ENCODE measurements at places on chromosomes 16 and 17.

- DNase-seq: no peak
These were observed 132.4 kb downstream of the PRKCB start for GRCh38 chr16:23968176-23968575.

- no peak for DNase-seq
These were observed 208.7 kb downstream of the MAP2K4 start for GRCh38 chr17:12229335-12229734.

- no peak for DNase-seq
These were observed 436.7 kb downstream of the KIF2B start for GRCh38 chr17:54259476-54259875.

DNA sequence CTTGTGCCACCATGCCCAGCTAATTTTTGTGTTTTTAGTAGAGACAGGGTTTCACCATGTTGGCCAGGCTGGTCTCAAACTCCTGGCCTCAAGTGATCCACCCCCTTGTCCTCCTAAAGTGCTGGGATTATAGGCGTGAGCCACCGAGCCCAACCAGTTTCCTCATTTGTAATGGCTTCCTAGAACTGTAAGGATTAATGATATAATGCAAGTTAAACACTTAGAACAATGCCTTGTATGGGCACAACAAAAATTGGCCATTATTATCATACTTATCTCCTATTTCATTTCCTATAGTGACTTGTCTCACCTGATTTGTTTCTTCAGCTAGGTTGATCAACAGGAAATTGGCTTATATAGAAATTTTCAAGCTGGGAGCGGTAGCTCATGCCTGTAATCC is 14.1 kb downstream of the TUBD1 start:
- DNase-seq: no peak

- peak; percentile 87 for DNase-seq
These were observed 190.7 kb downstream of the FOXL1 start for GRCh38 chr16:86768999-86769398.

GRCh38 chr16:49377196-49377755 is 3.7 kb downstream of the C16orf78 start:
- DNase-seq: no peak

DNA sequence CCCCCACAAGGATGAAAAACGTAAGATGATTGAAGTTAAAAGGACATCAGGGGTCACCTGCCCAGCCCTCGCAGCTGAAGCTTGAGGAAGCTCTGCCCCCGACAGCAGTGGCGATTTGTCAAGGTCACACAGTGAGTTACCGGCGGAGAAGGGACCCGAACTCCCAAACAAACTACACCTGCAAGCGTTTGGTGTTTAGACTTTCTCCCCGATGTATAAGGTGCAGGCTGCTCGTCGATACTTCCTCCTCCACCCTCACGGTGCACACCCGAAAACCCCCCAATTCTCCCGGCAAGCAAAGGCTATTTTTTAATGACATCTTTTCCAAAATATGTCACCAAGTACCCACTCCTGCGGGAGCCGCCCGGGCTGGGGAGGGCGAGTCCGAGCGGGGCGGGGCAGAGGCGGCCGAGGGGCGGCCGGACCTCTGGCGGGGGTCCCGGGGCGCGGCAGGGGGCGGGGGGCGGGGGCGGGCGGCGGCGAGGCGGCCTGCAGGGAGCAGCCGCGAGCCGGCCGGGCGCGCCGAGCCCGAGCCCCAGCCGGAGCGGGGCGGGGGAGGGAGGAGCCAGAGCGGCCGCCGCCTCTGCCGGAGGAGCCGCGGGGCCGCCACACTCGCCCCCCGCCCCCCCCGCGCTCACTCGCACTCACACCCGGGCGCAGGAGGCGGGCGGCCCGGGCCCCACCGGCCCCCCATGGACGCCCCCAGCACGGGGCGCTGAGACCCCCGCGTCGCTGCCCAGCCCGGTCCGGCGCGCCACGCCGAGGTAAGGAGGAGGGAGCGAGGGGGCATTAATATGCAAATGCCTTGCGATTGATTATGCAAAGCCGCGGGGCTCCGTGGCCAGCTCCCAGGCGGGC is at the start of gene THRA:
Gene THRA (plus strand): TSS at position 637 of the 858 bp plus-strand sequence. CDS start 11,524 bp downstream, outside the sequence.
- peak; percentile 42 for DNase-seq

GRCh38 chr17:14011036-14011692 is 58.1 kb upstream of the COX10 start:
- no peak for DNase-seq

DNA sequence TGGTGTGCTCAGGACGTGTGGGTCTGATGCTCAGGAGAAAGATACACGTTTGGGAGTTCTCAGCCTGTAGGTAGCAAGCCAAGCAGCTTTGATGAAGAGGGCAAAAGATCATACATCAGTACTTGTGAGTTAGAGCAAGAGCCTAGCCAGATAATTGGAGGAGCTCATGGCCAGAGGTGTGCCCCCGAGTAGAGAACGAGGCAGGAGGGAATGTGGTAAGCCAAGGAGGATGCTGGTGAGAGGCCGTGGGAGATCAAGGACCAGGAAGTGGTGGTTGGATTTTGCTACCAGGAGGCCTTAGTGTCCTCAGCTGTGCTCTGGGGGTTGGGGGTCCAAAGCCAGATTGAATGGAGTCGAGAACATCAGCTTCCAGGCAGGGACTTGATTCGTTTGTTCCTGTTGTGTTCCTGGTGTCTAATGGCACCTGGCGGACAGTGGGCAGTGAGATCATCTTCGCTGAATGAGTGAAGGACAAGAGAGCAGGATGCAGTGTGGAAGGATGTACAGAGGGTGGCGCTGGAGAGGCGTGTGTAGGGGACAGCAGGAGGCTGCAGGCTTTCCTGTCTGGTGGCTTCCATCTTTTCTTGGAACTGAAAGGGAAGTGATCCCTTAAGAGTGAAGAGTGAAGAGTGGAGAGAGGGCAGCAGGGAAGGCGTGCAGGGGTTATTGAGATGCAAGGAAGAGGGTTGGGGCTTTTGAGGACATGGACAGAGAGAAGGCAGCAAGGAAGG is 11.6 kb downstream of the FBXL19 start:
- peak; percentile 56 for DNase-seq

GRCh38 chr16:5416013-5416412 is 318.4 kb upstream of the EEF2KMT start:
- no peak for DNase-seq

GRCh38 chr17:76268015-76268749 is 3.0 kb downstream of the UBALD2 start:
- DNase-seq: no peak

DNA sequence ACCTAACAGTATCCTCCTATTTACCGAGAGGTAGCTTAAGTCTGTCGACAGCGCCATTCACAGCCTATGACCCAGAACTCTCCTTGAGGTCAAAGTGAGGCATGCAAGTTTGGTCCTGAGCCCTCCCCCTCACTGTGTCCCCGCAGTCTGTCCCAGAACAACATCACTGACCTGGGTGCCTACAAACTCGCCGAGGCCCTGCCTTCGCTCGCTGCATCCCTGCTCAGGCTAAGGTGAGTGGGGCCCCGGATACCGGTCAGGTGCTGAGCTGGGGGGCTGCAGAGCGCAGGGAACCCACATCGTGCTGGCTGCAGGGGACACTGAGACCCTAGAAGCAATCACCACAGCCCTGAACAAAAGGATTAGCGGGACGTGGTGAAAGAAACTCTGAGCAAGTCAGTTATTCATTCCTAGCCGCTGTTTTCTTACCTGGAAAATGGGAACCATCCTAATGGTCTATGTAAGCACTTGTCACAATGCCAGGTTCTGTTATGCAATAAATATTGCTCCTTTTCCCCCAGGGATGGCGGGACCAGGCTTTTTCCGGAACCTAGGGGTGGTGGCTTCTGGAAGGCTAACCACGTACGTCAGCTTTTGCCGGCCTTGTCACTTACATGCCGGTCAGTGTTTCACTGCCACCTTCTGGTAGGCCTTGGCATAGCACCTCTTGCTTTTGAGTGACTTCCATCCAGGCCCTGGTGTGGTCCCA is 23.8 kb downstream of the DEXI start:
- peak; percentile 87 for DNase-seq

DNA sequence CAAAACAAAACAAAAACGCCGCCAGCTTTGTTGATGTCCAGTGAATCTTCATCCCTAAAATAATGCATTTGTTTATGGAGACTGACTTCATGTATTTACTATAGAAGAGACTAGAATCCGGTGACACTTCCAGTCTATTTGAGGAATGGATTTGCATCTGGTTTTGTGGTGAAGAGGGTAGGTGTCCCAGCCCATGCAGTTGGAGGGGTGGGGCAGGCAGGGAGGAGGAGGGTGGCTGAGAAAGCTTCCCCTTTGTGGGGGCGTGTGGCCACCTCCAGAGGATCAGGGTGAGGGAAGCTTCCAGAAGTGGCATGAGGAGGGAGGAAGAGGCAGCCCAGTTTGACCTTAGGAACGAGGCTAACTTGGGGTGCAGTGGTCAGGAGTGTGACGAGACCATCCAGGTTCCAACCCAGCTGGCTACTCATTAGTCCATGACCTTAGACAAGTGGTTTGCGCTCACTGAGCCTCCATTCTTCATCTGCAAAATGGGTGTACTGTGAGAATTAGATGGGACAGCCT is 69.5 kb downstream of the CMIP start:
- no peak for DNase-seq

- peak; percentile 91 for DNase-seq
These were observed 88.2 kb upstream of the HAS3 start for GRCh38 chr16:69017036-69017783.

DNA sequence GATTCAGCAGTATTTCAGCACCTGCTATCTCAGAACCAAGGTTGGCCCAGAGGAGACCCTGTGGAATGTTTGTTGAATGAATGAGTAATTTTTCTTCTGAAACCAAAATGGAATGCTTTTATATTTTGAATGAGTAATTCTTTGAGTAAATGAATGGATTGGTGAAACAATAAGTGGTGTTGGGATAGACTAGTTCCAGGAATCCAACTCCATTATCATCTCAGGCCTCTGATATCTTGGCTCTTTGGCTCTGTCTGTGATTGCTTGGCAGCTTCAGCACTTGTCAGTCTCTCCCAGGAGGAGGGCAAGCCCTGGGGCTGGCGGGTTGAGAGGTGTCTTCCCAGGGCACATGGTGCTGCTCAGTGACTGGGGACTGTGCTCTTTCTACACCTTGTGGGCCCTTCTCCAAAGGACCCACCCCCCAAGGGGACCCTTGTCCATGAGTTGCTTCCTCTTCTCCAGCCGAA is 284.4 kb upstream of the FOXF1 start:
- no peak for DNase-seq

- DNase-seq: no peak
These were observed 12.6 kb upstream of the GOSR2 start for GRCh38 chr17:46910179-46910927.

- no peak for DNase-seq
These were observed 16.2 kb downstream of the WWOX start for GRCh38 chr16:78115659-78116058.

DNA sequence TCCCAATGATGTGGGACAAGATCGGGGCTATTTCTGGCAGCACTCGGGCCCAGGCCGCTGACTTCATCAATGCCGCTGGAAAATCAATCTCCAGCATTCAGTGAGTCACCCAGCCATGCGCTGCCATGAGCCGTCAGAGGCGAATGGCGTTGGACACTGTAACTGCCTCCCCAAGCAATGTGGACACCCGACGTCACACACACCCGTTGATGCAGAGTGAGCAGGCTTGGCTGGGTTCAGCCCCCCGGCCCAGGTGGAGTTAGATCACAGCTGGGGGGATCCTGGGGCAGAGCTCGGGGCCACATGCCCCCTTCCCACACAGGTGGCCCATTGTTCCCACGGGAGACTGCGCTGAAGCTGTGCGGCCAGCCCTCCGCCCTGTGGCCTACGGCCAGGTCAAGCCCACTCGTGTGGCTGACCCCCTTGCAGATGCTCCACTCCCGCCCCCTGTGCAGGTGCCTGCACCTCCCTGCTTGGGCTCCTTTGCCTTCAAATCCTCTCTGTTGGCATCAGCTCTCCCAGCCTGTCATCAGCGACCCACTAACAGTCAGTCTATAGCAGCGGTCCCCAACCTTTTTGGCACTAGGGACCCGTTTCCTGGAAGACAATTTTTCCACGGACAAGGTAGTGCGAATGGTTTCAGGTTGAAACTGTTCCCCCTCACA is 89.9 kb downstream of the TBC1D16 start:
- no peak for DNase-seq

- DNase-seq: peak; percentile 37
These were observed 2.0 kb downstream of the RRAD start for GRCh38 chr16:66923247-66923731.

GRCh38 chr17:57677301-57677700 is 67.8 kb downstream of the CCDC182 start:
- DNase-seq: no peak

DNA sequence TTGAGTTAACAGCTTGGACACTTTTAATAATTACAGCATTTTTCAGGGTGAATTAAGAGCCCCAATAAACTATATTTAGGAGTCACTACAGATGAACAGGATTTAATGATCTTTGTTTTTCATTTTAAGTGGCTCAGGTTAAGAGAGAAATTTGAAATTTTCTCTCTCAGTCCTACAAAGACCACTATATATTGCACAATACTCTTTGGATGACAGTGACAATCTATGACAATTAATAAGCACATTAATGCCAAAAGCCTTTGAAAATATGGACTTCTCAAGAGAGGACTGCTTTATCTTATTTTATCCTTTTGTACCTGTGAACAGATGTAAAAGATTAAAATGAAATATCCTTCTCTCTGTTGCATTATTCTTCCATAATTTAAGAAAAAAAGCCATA is 151.1 kb upstream of the IRX5 start:
- no peak for DNase-seq

DNA sequence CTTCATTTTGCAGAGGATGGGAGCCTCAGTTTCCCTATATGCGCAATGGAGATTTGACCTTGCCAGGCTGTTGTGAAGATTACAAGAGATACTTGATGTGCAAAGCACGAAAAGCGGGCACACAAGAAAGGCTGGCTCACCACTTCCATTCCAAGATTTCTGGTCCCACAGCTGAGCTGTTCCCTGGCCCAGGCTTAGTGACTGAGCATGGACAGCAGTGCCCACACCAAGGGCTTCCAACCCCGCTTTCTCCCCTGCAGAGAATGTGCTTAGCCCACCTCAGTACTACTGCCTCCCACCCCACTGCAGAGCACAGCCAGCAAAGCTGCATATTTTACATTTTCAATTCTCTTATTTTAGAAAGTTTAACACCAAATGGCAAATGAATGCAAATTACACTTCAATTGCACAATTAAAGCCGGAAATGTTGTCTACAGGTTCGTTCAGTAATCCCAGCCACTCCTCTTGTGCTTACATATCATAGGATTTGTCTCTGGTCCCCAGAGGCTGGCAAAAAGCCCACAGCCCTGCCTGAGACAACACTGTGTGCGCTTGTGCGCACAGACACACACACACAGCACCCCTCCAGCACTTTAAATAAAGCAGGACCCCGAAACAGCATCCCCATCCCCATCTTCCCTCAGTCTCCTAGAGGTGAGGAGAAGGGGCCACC is 51.8 kb downstream of the VAC14 start:
- no peak for DNase-seq

- DNase-seq: no peak
These were observed 19.7 kb downstream of the LRRC36 start for GRCh38 chr16:67346341-67346740.

- no peak for DNase-seq
These were observed 32.1 kb downstream of the PRKAR1A start for GRCh38 chr17:68544111-68544915.

DNA sequence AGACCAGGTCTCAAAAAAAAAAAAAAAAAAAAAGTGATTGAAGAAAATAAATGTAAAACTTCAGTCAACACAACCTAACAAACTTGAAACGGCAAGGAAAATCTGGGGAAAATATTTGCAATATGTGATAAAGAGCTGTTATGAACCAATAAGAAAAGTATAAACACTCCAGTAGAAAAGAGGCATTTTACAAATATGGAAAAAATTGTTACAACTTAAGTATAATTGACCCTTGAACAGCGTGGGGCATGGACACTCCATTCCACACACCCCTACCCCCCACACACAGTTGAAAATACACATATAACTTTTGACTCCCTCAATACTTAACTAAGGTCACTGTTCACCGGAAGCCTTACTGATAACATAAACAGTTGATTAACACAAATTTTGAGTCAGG is 20.7 kb downstream of the MFSD11 start:
- DNase-seq: no peak
